ENCODE measurements at places on chromosomes 1 and 21.

- no peak for DNase-seq
These were observed 72.2 kb downstream of the TDRD5 start for GRCh38 chr1:179663810-179664209.

DNA sequence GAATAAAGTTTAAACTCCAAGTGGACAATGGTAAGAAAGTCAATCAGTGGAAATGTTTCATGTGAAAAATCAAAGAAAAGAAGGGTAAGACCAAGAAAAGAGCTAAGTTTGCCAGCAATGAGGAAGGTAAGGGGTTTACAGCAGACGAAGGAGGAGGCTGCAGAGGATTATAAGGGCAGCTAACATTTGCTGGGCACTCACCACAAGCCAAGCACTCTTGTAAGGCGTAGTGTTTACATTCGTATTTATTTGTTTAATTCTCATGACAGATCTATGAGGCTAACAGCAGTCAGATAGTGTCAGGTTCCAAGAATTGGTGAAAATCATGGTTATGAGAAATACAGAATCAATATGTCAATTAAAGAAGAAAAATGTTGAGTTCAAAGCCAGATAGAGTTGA, 75.2 kb upstream of the NGF start:
- DNase-seq, result no peak

GRCh38 chr21:34537838-34538237, 25.8 kb upstream of the KCNE1 start:
- DNase-seq, result no peak

DNA sequence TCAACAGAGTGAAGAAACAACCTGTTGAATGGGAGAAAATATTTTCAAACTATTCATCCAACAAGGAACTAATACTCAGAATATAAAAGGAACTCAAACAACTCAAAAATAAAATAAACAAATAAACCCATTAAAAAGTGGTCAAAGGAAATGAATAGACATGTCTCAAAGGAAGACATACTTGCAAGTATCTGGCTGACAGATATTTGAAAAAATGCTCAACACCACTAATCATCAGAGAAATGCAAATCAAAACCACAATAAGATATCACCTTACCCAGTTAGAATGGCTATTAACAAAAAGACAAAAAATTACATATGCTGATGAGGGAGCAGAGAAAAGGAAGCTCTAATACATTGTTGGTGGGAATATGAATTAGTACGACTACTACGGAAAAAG, 38.2 kb downstream of the TNFSF4 start:
- no peak for DNase-seq

- DNase-seq, result no peak
These were observed 52.2 kb downstream of the EPB41 start for GRCh38 chr1:28966617-28967016.

- no peak for DNase-seq
These were observed 244.4 kb downstream of the CHRM3 start for GRCh38 chr1:239630767-239631166.

DNA sequence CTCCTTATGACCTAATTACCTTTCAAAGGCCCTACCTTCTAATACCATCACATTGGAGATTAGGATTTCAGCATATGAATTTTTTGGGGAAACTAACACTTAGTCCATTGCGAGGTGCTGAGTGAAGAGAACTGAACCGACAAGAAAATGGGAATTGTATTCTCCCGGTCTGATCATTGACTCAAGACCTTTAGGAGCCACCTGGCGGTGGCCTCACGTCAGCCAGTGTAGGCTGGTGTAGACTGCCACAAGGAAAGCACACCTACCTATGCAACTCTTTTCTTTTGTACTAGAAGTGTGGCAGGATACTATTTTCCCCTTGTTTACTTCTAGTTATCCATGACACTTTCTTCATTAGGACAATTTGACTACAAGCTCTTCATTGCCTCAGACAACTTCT, 333.5 kb upstream of the B3GALT2 start:
- no peak for DNase-seq

- DNase-seq, result no peak
These were observed 160.1 kb upstream of the UBE2U start for GRCh38 chr1:64043288-64043687.

DNA sequence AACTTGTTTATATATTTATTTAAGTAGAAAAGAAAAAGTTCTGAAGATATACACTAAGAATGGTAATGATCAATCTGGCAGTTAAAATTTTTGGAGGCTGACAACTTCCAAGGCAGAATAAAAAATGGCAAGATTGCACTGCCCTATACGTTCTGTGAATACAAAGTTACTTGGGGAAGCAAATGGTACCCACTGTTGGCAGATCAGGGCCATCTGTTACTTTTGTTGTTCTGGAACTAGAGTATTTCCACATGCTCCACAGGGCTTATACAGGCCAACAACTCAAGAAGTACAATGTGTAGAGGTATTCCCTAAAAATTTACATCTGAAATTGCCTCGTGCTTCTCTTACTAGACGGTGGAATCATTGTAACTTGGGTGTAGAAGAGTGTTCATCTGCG, 53.2 kb downstream of the AHCTF1 start:
- no peak for DNase-seq

DNA sequence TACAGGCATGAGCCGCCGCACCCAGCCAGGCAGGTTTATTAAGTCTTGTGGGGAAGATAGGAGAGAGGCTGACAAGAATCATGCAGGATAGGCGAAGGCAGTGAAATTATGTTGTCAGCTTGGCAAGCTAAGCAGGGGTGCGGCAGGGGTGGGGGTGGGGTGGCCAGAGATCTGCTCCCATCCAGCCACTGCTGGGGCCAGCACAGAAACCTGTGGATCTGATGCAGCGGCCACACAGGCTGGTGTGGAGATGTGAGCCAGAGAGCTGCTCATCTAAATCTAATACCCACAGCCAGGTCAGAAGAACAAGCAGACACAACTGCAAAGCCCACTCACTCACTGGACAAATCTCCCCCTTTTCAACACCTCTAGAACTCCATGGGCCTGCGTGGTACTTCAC, 68.7 kb downstream of the KCTD3 start:
- DNase-seq, result no peak

- no peak for DNase-seq
These were observed 3.1 kb upstream of the LMOD1 start for GRCh38 chr1:201949491-201949890.

DNA sequence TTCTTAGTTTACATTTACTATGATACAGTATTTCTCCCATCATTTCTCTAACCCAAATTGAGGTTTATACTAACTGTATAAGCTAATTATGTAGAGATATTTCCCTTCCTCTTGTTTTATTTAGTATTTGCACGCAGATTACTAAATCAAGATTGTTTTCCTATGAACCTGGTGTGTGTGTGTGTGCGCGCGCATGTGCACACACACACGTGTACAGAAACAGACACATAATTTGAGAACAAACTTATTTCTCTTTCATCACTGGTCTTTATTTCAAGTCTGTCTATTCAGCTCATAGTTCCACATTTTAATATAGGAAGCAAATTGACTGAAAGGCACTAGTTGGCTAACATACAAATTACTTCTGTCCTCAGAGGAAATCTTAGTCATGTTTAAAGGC, 19.7 kb upstream of the COL24A1 start:
- DNase-seq, result no peak

DNA sequence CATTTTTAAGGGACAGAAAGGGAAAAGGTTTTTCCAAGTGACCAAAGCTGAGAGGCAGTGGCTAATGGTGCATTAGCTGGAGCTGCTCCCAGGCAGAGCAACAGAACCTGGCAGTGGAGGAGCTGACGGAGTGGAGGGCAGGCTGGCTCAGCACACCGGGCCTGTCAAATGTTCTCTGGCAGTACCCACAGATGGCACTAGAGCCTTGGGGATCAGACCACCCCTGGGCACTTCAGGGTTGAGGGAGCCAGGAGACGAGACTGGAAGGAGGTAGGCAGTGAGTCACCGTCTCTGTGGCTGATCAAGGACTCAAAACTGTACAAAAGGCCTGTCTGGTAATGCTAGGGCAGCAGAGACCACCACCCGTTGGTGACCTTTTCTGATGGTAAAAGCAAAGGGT, 121.7 kb upstream of the KIAA0040 start:
- no peak for DNase-seq

DNA sequence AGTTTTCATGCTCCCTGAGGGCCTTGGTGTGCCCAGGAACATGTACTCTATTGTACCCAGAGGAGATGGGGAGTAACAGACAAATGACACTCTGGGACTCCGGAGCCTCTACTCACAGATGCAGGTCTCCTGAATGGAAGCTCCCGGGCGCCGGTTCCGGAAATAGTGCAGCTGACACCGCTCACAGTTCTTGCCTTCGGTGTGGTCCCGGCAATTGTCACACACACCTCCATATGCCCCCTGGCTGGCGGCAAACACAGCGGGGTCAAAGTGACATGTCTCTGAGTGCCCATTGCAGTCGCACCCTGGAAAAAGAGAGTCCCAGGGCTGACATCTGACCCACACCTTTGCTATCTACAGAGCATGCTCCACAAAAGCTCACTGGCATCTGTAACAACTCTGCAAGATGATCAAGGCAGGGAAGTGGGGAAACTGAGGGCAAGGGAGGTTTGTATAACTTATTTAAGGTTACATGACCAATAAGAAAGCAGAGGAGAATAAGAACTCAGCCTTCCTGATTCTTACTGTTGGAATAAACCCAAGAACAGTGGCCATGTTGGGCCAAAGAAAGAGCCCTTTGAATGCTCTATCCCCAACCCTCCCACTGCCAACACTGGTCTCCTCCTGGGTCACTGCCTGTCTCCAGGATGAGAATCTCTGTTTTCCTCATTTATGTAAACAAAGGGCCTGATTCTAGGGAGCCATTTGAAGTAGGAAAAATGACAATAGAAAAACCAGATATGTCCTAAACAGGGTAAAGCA, 22.4 kb downstream of the LAMB3 start:
- no peak for DNase-seq

DNA sequence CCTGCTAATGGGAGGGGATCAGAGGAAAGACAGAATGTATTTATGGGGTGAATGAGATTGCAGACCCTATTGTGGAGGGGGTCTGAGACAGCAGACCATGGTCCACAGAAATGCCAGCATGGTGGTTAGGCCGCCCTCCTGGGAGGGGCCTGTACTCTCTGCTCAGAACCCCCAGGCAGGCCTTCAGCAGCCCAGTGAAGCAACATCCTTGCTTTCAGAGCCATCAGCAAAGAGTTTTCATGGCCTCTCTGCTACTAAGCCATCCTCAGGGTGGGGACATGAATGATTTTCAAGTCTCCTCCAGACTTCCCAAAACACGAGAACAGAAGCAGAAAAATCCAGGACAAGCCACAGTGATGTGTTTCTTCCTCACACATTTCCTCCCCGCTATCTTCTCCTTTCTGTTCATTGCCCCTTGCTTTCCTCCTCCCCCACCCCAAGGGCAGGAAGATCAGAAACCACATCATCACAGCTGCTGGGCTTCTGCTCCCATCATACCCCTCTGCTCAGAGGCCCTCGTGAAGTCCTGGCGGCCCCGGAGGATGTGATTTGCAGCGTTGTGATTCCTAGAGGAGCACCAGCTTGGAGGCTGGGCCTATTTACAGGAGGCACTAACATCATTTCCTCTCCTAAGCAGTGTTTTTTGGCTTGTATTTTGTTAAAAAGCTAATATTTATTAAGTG, 48.0 kb downstream of the ABCA4 start:
- no peak for DNase-seq

DNA sequence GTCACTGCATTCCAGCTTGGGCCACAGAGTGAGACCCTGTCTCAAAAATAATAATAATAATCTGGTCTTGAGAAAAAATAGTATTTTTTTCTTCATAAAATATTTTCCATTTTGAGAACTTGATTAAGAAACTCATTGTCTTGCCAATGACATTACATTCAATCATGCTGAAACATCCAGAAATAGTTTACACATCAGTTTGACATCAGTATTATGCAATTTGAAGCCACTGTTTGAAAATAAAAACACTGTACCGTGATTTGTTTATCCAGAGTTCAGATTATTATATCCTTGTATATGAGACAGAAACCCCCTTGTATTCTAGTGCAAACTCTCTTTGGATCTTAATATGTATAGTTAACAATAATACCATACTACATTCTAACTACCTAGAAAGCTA, 6.9 kb downstream of the FMO2 start:
- no peak for DNase-seq

- DNase-seq, result no peak
These were observed 204.4 kb downstream of the LMX1A start for GRCh38 chr1:165152109-165152508.

- no peak for DNase-seq
These were observed 4.1 kb upstream of the TMCO1 start for GRCh38 chr1:165772739-165773138.

DNA sequence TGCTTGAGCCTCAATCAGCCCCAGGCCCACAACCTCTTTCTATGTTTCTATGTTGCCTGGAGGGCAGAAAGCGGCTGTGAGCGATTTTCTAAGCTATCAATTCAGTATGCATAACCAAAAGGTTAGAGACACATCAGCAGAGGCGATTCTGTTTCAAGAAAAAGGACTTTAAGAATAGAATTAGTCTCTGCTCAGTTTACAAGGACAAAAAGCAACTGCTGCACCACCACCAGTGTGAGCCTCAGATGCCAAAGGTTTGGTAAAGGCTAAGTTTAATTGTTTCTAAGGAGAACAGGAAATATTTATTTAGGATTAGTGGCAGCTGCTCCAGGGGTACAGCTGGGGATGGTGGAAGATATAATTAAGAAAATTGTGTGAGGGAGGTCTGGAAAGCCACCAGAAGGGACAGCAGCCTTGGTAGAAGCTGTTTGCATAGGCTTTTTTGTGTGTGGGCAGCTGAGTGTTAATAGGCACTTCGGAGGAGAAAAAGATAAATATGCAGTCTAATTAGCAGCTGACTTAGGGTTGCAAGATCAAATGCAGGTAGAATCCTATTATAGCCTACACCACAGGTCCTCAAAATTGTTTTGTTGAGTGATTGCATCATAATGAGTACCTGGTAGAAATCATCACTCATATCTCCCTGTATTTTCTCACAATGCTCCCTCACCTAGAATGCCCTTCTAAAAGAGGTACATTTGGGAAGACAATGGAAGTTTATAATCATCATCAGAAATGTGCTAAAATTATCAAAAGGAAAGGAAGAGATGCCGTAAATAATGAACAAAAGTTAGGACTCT, 35.8 kb downstream of the ZC3H11B start:
- DNase-seq, result no peak

GRCh38 chr1:182029002-182029378, 32.5 kb downstream of the ZNF648 start:
- no peak for DNase-seq

- DNase-seq, result no peak
These were observed 2.9 kb downstream of the CLDN14 start for GRCh38 chr21:36477001-36477400.

GRCh38 chr1:213759359-213760181, 228.2 kb upstream of the PROX1 start:
- no peak for DNase-seq

- no peak for DNase-seq
These were observed 44.2 kb downstream of the MTF2 start for GRCh38 chr1:93123201-93123783.

GRCh38 chr21:25396135-25396711, 211.1 kb downstream of the MRPL39 start:
- DNase-seq, result no peak

GRCh38 chr1:200905411-200906052, 10.8 kb downstream of the INAVA start:
- peak; percentile 87 for DNase-seq

DNA sequence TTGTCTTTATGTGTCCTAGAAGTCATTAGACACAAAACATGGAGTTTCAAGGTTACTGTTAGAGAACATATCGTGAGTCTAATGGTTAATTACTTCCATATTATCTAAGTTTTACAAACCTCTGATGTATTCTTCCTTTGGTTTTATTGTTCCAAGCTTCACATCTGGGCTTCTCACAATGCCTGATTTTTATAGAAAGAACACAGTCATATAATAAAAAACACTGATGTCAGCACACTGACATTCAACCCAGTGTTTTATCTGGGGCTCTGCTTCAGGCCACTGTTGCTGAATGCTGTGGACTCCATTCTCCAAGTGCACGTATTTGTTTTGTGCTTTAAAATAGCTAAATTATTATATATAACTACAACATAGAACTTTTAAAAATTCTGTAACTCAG, 232.9 kb downstream of the SMYD3 start:
- DNase-seq, result no peak
